ENCODE measurements at places on chromosomes 3 and 15. TPM values are rescaled to one million over a fixed set of nuclear protein-coding genes. Genes with fewer than 3 reads are reported as not detected.

GRCh38 chr3:9156604-9157003, 92.8 kb downstream of the SRGAP3 start:
- no peaks in the 10 kb centered on the region for H3K4me1 ChIP-seq
- H3K27me3 ChIP-seq, result no peaks in the 10 kb centered on the region
- DNase-seq, result no peak
- no peaks in the 10 kb centered on the region for H3K36me3 ChIP-seq
- no peak overlapping the region for H3K4me3 ChIP-seq
- no peak overlapping the region for H3K27ac ChIP-seq

DNA sequence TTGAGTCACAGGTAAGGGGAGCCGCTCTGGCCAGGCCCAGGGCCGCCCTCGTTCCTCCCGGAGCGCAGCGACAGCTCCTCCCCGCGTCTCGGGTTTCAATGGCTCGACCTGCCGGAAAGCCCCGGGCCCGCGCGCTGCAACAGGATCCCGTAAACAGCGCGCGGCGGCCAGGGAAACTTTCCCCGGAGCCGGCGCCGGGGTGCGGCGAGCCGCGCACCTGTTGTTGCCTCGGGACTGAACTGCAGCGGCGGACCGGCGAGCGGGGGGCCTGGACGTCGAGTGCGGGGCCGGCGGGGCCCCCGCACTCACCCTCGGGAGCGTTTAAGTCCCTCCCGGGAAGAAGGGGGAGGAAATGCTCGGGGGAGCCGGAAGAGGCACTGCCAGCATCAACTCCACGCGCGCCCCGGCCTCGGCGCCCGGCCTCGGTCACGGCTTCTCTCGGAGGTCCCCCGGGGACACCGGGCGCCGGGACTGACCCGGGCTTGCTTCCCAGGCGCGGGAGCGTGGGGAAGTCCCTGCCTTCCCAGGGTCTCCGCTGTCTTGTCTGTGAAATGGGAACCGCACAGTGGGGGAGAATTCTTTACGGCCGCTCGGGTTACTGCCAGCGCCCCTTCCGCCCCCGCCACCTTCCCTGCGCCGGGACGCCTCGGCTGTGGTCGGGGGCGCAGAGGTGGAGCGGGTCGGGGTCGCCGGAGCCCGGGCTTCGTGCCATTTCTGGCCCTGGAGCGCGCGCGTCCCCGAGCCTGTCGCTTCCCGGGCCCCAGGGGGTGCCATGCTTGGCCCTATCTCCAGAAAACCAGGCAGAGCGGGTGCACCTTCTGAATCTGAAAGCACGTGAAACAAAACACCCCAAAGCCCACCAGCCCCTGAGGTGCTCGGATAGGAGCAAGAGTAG, 7.5 kb upstream of the PGPEP1L start:
- peaks cover 11% of the 10 kb centered on the region for H3K4me1 ChIP-seq
- peak overlapping the region; percentile 60 for H3K4me3 ChIP-seq
- no peaks in the 10 kb centered on the region for H3K27me3 ChIP-seq

- no peaks in the 10 kb centered on the region for H3K36me3 ChIP-seq
- H3K27me3 ChIP-seq, result no peaks in the 10 kb centered on the region
- no peak overlapping the region for H3K27ac ChIP-seq
- peaks cover 13% of the 10 kb centered on the region for H3K4me1 ChIP-seq
- H3K4me3 ChIP-seq, result no peak overlapping the region
- DNase-seq, result no peak
Measured at GRCh38 chr3:37255990-37256308, 81.6 kb upstream of the LRRFIP2 start.

GRCh38 chr15:95699578-95699977, 630.9 kb upstream of the NR2F2 start:
- no peaks in the 10 kb centered on the region for H3K27me3 ChIP-seq
- DNase-seq, result no peak
- no peak overlapping the region for H3K4me3 ChIP-seq
- no peaks in the 10 kb centered on the region for H3K4me1 ChIP-seq

The CPLX3 gene
- total RNA-seq, result 1.2 TPM

DNA sequence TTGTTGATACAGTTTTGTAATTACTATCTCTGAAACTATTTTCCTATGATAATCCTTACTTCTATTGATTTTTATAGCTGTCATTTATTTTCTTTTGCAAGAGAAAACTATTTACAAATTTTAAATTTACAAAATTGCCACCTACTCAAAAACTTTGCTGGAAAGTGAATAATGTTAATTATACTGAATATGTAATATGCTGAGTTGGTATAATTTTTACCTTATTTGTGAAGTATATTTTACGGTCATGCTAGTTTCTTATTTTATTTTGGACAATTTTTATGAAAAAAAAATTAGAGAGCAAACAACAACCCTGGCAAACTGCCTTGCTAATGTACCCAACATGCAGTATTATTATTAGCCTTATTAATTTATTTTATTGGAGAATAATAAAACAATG, 2.9 kb downstream of the KCNH8 start:
- peaks cover 4% of the 10 kb centered on the region for H3K27me3 ChIP-seq
- no peaks in the 10 kb centered on the region for H3K36me3 ChIP-seq
- H3K4me1 ChIP-seq, result peaks cover 3% of the 10 kb centered on the region

The ENTPD3 gene
- 0.12 TPM for total RNA-seq

DNA sequence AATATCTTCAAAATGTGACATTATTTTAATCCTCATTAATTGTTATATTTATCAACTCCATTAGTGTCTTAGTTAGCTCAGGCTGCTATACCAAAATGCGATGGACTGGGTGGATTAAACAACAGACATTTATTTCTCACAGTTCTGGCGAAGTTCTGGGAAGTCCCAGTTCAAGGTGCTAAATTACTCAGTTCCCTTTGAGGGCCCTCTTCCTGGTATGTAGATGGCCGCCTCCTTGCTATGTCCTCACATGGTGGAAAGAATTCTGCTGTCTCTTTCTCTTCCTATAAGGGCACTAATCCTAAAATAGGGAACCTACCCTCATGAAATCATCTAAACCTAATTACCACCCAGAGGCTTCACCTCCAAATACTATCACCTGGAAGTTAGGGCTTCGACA, 38.8 kb upstream of the DUT start:
- no peaks in the 10 kb centered on the region for H3K36me3 ChIP-seq
- no peak overlapping the region for H3K4me3 ChIP-seq
- H3K4me1 ChIP-seq, result no peaks in the 10 kb centered on the region
- no peak overlapping the region for H3K27ac ChIP-seq

DNA sequence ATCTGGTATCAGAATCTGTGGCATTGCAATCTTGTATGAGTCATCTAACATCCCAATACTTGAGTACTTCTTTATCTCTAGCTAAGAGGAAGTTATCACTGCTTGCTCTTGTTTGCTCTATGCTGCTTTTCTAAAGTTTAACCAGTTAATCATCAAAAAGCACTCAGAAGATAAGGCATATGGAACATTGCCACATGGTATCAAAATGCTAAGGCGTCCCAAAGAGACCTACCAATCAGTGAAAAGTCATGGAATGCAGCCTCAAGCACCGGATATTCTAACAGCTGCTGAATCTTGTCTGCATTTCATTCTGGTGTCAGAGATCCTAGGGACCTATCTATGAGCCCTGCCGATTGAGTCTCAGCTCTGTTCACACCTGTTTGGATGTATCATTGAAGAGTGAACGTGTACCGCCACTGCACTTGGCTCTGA, 192.8 kb downstream of the ARPP21 start:
- DNase-seq, result no peak
- H3K4me3 ChIP-seq, result no peak overlapping the region
- H3K27ac ChIP-seq, result no peak overlapping the region
- no peaks in the 10 kb centered on the region for H3K4me1 ChIP-seq
- H3K27me3 ChIP-seq, result no peaks in the 10 kb centered on the region

DNA sequence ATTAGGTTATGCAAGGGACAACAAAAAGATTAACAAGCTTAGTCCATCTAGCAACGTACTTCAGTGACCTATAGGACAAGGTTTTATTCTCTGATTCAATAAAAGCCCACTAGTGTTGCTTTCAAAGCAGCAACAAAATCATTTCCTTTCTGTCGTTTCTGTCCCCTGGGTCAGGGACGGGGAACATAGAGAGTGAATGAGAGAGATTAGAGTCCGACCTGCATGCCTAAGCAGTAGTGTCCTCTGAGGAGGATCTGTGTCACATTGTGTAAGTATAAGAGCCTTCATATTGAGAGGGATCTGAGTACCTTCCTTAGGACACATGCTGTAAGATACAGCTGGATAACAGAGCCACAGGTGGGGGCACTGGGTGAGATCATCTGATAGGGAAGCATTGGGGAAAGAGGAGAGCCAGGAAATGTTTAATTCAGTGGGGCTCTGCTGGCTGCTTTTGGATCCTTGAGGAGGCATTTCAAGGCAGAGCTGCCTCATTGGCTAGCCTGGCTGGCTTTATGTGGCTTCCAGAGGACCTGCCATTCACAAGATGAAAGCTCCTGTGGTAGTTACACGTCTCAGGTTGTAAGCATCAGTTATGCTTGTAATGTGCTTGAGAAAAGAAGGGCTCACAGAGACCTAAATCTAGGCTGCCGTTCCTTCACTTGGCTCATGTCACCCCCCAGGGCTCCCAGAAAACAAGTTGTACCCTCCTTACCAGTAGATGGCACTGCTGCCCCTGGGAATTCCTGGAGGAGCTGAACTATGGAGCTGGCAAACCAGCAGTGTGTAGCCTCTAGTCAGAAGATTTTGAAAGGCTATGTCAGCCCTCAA, 2.7 kb downstream of the TMEM108 start:
- no peaks in the 10 kb centered on the region for H3K36me3 ChIP-seq
- peaks cover 4% of the 10 kb centered on the region for H3K4me1 ChIP-seq
- peaks cover 17% of the 10 kb centered on the region for H3K27me3 ChIP-seq
- peak; percentile 68 for DNase-seq

- H3K27ac ChIP-seq, result no peak overlapping the region
- no peaks in the 10 kb centered on the region for H3K36me3 ChIP-seq
- no peak overlapping the region for H3K4me3 ChIP-seq
Measured at GRCh38 chr3:194468086-194468485, 18.7 kb downstream of the ATP13A3 start.

The GASK1A gene
- 2.5 TPM for total RNA-seq

- DNase-seq, result no peak
- H3K36me3 ChIP-seq, result no peaks in the 10 kb centered on the region
- no peak overlapping the region for H3K4me3 ChIP-seq
- no peaks in the 10 kb centered on the region for H3K27me3 ChIP-seq
Measured at GRCh38 chr3:8458238-8458661, 43.4 kb upstream of the LMCD1 start.

The KBTBD13 gene
- 4.7 TPM for total RNA-seq

- DNase-seq, result no peak
- peaks cover 75% of the 10 kb centered on the region for H3K36me3 ChIP-seq
- H3K27ac ChIP-seq, result no peak overlapping the region
Measured at GRCh38 chr3:158830391-158830790, 28.5 kb downstream of the MFSD1 start.

The ANKDD1A gene
- 0.42 TPM for total RNA-seq

The TRH gene
- total RNA-seq, result not detected

DNA sequence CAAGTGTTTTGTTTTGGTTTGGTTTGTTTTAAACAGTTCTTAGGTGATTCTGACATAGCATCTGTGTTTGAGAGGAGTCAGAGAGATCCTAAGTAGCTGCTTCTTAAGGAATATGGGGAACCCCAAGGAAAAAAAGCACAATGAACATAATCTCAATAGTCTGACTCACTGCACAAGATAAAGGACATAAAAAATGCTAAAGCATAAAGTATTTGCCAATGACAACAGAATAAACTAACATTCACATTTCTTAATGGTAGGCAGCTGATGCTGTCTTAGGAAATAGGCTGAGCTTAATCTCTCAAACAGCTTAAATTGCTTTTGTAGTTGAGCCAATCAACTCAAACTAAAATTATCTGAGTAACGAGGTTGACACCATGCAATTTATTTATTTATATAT, 2.9 kb downstream of the NCEH1 start:
- peak overlapping the region; percentile 5 for H3K27ac ChIP-seq
- peaks cover 34% of the 10 kb centered on the region for H3K4me1 ChIP-seq
- no peak overlapping the region for H3K4me3 ChIP-seq
- H3K27me3 ChIP-seq, result no peaks in the 10 kb centered on the region
- no peak for DNase-seq

The DUOXA1 gene
- 0.35 TPM for total RNA-seq

DNA sequence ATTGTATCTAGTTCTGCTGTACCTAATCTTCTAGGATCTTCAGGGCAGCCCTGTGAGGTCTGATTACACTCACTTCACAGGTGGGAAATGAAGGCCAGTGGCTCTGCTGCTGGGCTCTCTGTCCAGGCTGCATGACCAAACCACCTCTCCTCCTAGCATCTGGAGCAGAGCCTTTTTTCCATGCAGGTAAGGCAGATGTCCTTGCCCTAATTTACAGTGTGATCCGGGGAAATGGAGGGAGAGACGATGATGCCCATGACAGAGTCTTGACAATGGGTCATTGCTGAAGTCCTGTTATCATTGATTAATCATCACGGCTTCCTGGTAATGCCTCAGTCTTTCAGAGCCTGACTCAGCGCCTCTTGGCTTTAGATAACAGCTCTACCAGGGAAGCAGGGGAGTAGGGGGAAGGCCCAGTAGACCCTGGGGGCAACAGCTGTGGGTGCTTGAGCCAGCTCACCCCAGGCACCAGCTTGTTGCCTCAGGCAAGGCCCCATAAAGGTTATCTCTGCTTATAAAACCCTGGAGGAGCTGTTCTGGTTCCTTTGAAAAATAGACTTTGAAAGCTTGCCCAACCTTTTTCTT, 153.4 kb downstream of the GABRG3 start:
- H3K4me1 ChIP-seq, result no peaks in the 10 kb centered on the region
- H3K4me3 ChIP-seq, result no peak overlapping the region
- DNase-seq, result no peak
- no peaks in the 10 kb centered on the region for H3K27me3 ChIP-seq

DNA sequence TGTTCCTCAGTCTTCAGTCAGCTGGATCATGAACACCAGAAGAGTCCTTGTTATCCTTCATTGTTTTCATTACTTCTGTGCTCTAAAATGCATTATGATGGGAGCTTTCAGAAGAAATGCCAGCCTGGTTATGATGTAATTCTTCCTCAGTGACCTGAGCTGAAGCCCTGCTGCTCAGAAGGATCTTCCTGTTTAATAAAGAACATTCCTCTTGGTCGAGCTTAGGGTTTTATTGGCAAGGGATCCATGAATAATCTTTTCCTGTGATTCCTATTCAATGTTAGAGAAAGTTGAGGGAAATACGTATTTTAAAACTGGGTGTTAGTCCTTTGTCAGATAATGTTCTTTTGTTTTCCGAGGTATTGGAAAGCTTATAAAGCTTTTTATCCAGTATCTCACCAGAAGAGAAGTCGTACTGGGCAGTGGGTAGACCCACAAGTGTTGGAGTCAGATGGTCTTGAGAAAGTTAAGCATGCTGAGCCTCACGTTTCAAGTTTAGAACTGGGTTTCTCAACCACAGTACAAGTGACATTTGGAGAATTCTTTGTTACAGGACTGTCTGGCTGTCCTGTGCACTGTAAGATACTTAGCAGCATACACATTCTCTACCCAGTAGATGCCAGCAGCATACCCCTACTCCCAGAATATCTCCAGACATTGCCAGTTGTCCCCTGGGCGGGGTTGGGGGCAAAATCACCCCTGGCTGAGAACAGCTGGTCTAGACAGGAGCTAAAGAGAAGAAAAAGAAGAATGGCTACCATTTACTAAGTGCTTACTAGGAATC, 212.3 kb upstream of the BHLHE40 start:
- no peaks in the 10 kb centered on the region for H3K27me3 ChIP-seq
- DNase-seq, result no peak
- peak overlapping the region; percentile 26 for H3K27ac ChIP-seq
- no peak overlapping the region for H3K4me3 ChIP-seq
- H3K4me1 ChIP-seq, result peaks cover 17% of the 10 kb centered on the region
- H3K36me3 ChIP-seq, result no peaks in the 10 kb centered on the region
